ENCODE measurements at places on chromosomes 3 and 15.
A peak's percentile ranks its signal among the peaks of the same experiment; 100 is the strongest.

DNA sequence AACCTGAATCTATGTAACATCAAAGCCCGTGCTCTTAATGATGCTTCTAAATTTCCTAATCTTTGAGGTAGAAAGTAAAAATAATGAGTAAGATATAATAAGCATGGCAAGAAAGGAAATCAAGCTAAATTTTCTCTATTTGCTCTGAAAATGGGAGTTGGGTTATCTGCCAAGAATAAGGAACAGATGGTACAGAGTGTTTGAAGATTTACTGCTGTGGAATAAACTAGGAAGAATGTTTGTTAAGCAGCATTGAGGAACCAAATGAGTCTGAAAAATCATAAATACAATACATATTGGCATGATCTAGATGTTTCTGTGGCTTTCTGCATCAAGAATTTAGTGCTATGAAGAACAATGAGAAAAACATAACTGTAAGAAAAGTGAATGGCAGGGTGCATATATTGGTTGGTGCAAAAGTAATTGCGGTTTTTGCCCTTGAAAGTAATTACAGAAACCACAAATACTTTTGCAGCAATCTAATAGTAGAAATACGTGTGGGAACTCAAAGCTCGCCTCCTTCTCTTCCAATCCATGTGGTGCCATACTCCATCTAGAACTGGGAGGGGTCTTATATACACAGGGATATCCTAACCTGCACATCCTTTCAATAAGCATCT, 87.6 kb downstream of the SUCNR1 start:
- DNase-seq, result no peak

- DNase-seq, result no peak
Measured at GRCh38 chr15:99427668-99428361, 138.0 kb upstream of the MEF2A start.

- no peak for DNase-seq
Measured at GRCh38 chr15:71244250-71244649, 129.0 kb downstream of the THSD4 start.

- DNase-seq, result peak; percentile 95
Measured at GRCh38 chr15:80615783-80616391, 79.2 kb upstream of the ABHD17C start.

DNA sequence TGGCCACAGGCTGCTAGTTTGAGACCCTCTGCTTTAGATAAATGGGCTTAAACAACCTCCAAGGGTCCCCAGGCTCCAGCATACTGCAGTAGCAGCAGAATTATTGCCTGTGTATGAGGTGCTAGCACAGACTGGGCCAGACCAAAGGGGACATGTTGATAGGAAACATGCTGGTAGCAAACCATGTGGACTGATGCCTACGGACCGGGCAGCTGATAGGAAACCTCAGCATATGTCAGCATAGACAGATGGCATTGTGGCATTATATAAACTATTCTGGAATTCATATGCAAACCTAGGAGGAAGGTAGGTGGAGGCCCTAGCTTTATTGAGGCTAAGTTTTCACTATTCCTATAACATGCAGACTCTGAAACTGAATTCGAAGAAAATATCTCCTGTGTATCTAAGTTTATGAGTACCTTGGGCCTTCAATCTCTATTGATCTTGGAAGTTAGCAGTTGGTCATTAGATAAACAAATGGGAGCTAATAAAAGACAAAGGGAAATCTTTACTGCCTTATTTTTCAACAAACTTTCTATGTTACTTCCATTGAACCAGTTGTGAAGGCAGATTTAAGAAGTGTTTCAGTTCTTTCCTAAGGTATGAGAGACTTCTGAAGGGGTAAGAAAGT, 1.7 kb upstream of the HGD start:
- no peak for DNase-seq

DNA sequence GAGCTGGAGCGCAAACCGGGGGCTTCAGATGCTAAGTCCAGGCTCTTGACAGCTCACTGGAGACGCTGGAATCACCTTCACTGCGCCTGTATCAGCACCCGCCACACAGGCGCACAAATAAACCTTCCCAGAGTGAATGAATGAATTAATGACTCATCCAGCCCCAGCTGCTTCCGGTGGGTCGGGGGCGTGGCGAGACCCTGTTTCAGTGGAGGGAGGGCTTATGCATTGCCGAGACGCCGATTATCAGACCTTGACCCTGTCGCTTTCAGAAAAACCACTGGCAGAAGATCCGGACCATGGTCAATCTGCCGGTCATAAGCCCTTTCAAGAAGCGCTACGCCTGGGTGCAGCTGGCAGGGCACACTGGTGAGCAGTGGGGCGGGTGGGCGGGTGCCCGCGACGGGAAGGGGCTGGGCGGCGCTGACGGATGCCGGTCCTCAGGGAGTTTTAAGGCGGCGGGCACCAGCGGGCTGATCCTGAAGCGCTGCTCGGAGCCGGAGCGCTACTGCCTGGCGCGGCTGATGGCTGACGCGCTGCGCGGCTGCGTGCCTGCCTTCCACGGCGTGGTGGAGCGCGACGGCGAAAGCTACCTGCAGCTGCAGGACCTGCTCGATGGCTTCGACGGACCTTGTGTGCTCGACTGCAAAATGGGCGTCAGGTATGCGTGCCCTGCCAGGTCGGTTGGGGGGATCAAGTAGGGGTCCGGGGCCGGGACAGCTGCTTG, 7.7 kb downstream of the ITPKA start:
- DNase-seq, result no peak

- peak; percentile 14 for DNase-seq
Measured at GRCh38 chr3:172713316-172713715, 2.4 kb upstream of the NCEH1 start.

DNA sequence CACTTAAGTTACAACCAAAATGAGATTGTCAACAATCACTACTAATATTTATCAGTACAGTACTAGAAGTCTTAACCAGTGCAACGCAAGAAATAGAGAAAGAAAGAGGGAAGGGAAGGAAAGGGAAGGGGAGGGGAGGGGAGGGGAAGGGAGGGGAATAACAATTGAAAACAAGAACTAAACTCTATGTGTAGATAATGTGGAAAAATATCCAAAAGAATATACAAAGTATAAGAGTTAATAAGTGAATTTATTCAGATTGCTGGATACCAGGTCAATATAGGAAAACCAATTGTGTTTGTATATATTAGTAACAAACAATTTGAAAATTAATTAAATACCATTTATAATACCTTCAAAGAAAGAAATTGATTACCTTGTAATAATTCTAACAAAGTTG, 10.7 kb downstream of the ATP13A5 start:
- DNase-seq, result no peak

DNA sequence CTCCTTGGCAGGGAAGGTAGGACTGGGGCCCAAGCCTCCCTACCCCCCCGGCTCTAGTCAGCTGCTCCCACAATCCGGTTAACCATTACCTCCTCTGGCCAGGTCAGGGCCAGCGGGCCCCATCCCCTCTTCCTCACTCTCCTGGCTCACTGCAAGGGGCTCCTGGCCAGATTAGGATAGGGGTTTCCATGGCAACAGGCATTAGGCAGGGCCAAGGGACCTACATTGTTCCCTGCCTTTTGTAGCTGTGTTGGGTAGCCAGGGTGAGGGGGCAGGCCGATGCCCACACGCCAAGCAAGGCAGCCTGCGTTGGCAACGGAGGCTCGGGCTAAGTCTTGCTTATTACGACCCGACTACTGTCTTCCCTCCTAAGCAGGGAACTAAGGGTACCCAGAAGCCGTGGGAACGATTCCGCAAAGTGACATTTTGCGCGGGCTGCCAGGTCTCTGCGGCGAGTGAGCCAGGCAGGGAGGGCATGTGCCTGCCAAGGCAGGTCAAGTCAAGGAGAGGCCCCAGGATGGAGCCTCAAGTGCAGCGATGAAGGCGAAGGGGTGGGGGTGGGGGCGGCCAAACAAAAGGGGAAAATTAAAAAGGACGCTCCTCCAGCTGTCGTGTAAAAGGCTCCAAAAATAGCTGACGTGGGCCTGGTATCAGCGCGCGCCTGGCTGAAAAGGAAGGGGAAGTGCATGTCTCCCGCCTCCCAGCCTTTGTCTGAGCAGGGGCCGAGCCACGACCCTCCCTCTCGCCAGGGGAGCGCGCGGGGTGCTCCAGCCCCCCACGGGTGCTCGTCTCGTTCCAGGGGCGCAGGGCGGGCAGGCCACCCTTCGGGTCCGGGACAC, 919 bp downstream of the IDH2 start:
- no peak for DNase-seq

- no peak for DNase-seq
Measured at GRCh38 chr3:5022187-5022965, 43.1 kb downstream of the BHLHE40 start.

DNA sequence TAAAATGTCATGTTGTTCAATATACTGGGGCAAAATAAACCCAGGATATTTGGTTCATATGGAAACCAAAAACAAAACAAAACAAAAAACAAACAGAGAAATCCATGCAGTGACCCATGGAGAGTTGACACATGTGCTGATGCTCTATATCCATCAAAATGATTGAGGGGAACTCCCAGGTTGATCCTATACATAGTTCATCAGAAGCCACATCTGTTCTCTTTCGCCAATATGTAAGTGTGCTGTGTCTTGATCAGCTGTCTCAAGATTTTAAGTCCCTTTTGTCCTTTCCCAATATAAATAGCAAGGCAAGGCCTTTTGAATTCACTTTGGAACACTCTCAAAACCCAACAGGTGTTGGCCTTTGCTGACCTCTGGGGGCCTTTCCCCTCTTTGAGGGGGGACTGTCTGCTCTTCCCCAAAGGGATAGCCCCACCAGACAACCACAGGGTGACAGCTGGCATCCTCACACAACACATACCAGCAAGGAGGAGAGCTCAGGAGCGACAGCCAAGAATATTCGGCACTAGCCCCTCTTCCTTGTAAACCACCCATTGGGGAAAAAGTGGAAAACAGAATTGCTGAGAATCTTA, 209.4 kb upstream of the CD96 start:
- no peak for DNase-seq
